ENCODE measurements at places on chromosomes 11 and 22.

- DNase-seq, result no peak
Measured at GRCh38 chr11:134152696-134153095, 71.1 kb downstream of the NCAPD3 start.

GRCh38 chr11:1842149-1843097, 3.6 kb downstream of the TNNI2 start:
- DNase-seq, result no peak

- DNase-seq, result peak; percentile 10
Measured at GRCh38 chr22:33057363-33057995, 702 bp downstream of the SYN3 start.

- peak; percentile 25 for DNase-seq
Measured at GRCh38 chr11:13923716-13924650, 38.5 kb upstream of the SPON1 start.

- DNase-seq, result no peak
Measured at GRCh38 chr22:49719046-49719445, 108.6 kb downstream of the BRD1 start.

DNA sequence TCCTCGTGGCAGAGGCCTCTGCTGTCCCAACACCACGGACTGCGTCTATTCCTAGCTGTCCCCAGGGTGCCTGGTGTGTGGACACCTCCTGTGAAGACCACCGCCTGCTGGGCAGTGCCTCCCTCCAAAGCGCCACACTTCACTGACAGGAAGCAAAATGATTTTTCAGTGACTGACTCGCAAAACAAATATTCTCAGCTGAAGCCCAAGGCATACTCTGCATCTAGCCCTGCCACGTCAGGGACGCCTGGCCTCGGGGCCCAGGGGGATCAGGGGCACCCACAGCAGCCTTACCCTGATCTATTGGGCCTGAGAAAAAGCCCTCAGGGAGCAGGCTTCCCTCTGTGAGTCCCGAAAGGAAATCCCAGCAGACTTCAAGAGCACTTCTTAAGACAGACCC, 2.2 kb downstream of the BRD1 start:
- DNase-seq, result peak; percentile 23

GRCh38 chr11:68832476-68833181, 9.1 kb downstream of the CPT1A start:
- peak; percentile 60 for DNase-seq

GRCh38 chr11:36622431-36623136, 24.5 kb upstream of the RAG2 start:
- DNase-seq, result peak; percentile 35

GRCh38 chr11:29310725-29311342, 706.0 kb downstream of the KCNA4 start:
- no peak for DNase-seq

DNA sequence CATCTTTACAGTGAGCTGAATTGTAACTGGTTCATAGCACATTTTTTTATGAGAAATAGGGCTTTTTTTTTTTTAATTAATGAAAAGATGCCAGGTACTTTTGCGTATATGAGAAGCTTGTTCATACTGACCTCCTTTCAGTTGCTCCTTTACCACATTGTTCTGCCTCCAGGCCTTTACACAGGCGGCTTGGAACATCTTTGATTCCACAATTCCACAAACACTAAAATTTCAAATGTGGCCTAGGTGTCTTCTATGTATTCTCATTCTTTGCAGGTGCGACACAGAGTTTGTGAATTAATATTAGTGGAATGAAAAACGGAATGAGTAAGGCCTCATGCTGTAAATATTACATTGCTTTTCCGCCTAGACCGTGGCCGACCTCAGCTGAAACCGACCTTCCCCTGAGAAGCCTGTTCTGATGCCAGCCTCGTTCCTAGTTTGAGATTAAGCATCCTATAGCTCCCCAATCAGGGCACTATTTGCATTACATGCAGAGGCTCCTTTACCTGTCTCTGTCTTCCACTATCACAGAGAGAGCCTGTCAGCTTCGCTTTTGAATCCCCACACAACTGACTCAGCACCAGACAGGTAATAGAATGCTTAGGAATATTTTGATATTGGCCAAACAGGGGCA, 125.8 kb downstream of the LDLRAD3 start:
- no peak for DNase-seq

DNA sequence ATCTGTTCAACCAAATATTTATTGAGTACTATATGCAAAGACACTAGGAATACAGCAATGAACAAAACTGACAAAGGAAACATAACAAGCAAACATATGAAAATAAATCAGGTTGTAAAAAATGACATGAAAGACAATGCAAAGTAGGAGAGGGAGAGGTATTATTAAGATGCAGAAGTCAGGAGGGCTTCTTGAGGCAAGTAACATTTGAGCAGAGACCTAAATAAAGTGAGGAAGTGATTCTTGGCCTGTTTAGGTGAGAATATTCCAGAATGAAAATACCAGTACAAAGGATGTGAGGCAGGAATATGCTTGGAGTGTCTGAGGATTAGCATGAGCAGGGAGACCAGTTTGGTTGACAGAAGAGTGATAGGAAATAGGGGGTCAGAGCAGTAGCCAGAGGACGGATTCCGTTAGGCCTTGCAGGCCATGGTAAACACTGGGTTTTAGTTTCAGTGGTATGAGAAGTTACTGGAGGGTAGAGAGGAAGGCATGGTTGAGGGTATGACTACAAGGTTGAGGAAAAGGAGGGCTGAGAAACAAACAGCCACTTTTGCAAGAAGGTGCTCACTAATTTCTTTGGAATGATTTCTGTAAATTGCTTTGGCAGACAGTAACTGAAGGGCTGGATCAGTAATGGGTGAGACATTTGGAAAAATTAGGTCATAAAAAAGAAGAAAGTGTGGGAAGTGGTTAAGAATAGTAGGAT, 191.9 kb downstream of the SWAP70 start:
- no peak for DNase-seq

DNA sequence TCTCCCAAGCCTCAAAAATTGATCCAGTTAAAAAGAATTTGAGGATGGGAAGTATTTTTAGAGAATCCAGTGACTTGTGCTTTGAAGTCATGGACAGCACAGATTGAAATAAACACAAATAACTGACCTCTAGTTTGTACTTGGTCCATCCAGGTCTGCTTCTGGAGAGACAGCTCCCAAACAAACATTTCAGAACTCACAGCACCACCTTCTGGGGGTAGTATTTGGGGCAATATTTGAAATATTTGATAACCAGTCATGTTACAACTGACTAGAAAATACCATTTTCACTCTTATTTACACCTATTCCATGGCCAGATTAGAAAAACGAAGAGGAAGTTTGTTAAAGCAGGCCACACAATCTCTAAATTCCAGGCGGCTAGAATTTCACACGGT, 56.2 kb downstream of the CTSC start:
- DNase-seq, result no peak

DNA sequence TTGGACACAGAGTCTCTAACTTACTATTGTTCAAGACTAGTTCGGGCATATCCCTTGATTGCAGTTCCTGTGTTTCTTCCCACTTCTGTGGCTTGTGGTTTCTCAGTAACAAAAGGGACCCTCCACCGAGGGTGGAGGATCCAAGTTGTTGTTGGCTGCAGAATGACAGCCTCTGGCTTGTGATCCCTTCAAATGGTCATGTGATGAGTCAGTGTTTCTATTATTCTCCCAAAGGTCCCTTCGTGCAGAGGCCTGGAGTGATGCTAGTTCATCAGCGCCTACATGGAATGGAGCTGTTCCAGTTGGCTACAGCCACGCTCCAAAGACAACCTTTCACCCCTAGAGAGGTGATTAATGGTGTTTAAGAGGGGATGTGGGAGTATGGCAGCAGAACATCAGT, 2.6 kb upstream of the VWCE start:
- no peak for DNase-seq

- no peak for DNase-seq
Measured at GRCh38 chr11:92975285-92975684, 5.8 kb downstream of the MTNR1B start.

DNA sequence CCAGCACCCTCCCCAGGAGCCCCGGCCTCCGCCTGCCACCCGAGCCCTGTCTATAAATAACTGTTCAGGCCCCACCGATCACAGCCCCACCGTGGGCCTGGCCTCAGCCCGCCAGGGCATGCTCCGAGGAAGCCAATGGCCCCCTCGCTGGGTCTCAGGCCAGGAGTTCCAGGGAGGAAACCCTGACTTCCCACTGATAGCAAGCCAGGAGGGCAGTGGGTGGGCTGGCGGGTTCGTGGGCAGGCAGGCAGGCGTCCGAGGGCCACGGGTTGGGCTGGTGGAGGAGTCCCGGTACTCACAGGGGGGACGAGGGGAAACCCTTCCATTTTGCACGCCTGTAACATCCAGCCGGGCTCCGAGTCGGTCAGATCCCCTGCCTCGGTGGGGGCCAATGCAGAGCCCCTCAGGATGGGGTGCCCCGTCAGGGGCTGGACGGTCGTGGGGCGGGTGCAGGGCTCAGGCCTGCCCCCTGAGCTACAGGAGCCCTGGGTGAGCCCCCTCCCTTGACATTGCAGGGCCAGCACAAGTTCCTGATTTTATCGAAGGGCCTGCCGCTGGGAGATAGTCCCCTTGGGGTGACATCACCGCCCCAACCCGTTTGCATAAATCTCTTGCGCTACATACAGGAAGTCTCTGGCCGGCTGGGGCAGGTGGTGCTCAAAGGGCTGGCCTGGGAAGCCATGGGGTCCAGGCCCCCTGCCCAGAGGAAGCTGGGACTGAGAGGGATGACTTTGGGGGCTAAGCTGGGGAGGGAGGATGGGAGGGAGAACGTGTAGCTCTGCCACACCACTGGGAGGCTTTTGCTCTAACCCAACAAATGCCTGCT, at the start of gene SPI1:
TSS of gene SPI1 (minus strand) at position 538 of the 826 bp plus-strand sequence. CDS start at position 344, 194 bp downstream.
- DNase-seq, result no peak

DNA sequence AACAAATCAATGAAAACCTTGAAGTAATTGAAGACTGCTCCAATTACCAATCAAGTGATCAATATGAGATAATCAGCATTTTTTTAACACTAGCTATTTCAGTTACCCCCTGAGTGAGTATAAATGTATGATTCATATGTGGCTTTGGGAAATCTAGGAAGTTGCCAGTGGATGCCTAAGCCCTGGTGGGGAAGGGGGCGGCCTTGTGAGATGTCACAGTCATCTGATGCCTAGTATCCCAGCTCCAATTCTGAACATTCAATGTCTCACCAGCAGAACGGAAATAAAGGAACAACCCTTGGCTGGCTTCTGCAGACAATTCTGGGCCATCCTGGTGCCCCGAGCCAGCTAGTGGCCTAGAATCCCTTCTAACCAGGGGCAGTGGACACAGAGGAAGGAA, 58.5 kb upstream of the TIMP3 start:
- DNase-seq, result no peak

DNA sequence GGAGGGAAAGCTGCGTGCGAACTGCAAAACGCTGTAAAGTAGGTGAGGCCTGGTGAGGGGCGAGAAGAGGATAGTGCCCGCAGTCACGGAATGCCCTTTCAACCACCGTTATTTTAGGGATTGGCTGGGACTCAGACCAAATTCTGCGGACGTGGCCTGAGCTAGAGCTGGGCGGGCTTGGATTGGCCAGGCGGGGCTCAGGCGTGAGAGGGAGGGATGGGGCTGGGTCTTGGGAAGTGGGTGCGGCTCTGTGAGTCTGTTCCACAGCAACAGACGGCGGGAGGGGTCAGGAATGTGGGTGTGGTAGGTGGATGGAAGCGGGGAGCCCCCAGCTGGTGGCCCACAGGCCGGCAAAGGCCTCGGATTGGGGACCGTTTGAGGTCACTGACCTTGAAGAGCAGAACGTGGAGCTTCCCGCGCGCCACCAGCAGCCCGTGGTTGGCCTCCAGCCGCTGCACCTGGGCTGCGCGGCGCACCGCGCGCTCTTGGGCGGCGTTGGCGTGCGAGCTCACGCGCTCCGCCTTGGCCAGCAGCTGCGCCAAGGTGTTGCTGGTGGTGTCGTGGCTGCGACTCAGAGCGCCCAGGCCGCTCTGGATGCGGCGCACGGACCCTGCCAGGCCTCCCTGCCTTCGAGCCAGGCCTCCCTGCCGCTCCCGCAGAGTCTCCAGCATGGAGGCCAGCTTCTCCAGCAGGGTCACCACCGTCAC, 444 bp downstream of the CAVIN3 start:
- peak; percentile 59 for DNase-seq

- no peak for DNase-seq
Measured at GRCh38 chr22:43313244-43313889, 29.8 kb downstream of the SCUBE1 start.

DNA sequence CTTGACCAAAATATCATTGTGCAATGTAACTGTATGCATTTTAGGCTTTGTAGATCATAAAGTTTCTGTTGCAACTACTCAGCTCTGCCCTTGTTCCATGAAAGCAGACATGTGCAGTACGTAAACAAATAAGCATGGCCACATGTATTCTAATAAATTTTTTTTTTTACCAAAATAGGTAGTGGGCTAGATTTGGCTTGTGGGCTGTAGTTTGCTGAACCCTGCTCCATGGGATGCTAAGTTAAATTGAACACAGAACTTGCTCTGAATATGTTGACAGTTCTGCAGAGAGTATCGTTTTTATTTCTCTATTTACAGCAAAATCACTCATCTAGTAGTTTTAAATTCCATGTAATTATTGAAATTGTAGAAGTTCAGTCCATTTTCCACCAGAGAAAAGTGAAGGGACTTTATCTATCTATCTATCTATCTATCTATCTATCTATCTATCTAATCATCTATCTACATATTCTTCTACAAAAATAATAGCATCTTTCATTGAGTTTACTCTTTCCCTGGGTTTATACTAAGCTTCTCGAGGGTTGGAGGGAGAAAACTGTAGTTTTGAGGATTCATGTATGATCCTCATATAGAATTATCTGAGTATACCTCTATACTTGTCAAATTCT, 9.5 kb upstream of the OOSP4A start:
- DNase-seq, result no peak

- DNase-seq, result no peak
Measured at GRCh38 chr11:17686231-17686980, 33.0 kb upstream of the MYOD1 start.

GRCh38 chr11:132080127-132080526, 709.7 kb downstream of the NTM start:
- DNase-seq, result no peak

DNA sequence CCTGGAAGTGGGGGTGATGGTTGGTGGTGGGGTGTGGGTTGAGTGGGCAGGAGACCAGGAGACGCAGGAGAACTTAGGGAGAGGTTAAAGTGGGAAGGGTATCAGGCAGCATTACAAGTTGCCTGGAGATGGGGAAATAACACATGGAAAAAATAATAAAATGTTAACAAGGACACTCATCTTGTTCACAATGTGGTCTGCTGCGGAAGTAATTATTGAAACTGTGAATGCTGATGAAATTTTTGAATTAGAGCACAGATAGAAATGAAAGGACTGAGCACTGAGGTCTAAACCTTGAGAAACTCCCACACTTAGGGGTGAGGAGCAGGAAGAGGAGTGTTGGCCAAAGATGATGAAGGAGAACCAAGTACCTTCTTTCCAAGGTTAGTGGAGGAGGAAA, 346.0 kb upstream of the PLET1 start:
- DNase-seq, result no peak

- DNase-seq, result peak; percentile 33
Measured at GRCh38 chr11:2099516-2100349, 39.5 kb downstream of the IGF2 start.

GRCh38 chr22:25125693-25126357, 73.8 kb upstream of the CRYBB3 start:
- no peak for DNase-seq

- DNase-seq, result no peak
Measured at GRCh38 chr11:132064987-132065620, 694.7 kb downstream of the NTM start.

All from small intestine (tissue), 16 donors.